ENCODE measurements at places on chromosomes 3 and 15. TPM values are rescaled to one million over a fixed set of nuclear protein-coding genes. Genes with fewer than 3 reads are reported as not detected.

DNA sequence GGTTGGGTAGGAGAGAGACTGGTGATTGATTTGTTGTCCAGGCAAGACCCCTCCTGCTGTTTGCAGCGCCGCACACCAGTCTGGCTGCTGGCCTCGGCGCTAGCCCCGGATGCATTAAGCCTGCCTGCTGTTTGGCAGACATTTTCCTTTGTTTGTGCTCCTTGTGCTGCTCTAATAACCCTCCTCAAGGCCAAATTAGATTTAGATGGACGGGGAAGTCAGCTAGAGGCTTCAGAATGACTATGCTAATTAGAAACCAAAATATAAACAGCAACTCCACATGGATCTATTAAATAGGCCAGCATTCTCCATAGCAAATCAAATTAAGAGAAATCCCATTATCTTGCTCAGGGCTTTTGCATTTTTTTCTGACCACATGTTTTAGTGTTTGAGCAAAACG is 445.2 kb downstream of the SQOR start:
- DNase-seq = no peak

DNA sequence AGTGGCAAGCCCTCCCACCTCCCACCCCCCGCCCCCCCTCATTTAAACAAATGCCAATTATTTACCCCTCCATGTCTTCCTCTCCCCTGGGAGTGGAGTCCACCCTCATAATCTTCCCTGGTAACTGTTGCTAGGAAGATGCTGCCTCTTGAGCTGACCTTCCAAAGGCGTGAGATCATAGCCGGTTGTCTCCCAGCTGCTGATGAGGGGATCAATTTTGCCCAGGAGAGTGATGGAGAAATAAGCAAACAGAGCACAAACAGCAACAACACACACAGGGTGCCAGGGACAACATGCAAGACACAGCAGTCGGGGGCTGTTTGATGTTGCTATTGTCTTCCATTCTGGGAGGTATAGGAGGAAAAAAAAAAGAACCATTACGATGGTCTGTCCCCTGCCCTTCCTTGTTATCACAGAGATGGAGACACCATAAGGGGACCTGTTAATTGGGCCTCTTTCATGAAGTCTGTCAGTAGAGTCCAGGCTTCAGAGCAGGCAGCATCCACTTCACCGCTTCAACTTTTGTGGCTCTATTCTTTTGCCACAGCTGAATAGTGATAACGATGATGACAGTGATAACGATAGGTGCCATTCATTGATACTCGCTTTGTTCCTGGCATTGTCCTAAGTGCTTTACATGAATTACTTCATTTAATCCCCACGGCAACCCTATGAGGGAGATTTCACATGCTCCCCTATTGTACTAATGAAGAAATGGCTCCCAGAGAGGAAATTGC is 76.9 kb upstream of the RGMA start:
- no peak for DNase-seq

The TRAT1 gene
- 0.30 TPM for total RNA-seq

GRCh38 chr3:61938878-61939549 is 377.6 kb downstream of the PTPRG start:
- no peak for DNase-seq

DNA sequence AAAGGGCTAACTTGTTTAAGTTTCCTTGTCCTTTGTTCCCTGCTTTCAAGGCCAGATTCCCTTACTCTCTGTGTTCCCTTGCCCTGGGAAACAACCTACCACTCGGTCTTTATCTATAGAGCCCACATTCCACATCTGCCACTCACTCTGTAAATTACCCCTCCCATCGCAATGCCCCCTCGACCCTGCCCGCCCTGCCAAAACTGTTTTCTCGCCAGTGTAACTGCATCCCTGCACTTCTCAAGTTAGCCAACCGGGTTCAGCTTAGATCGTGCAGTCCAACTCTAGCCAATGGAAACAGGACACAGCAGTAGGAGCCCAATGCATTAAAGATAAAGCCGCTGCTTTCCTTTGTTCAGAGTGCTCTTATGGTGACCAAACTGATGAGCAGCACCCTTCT is 263.6 kb downstream of the TBL1XR1 start:
- DNase-seq = no peak

DNA sequence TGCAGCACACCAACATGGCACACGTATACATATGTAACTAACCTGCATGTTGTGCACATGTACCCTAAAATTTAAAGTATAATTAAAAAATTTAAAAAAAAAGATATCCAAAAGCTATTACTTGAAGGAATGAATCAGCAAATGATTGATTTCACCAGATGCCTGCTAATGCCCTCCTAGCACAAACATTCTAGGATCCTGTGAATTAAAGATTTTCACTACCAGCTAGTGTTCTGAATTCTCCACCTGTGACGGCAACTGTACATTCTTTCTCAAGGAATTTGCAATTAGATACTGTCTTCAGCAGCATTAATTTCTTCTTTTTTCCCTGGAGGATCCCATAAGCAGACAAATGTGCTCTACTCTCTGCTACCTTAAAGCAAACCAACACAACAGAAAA is 694.9 kb downstream of the NTRK3 start:
- DNase-seq = no peak

DNA sequence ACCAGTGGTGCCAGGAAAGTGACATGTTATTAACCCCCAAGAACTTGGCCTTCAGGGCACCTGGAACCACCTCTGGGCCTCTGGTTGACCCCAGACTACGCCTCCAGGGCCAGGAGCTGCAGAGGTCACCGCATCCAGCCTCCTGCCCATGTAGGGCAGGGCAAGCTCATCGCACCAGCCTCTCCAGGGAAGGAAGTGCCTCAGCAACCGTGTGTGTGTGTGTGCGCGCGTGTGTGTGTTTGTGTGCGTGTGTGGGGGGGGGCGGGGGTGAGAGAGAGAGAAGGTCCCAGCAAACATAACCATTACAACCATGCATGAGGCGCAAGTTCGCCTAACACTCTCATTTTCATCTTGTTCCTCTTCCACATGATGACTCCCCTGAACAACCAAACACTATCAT is 31.8 kb downstream of the RAB6B start:
- DNase-seq = peak; percentile 33

GRCh38 chr3:39166932-39167532 is 13.6 kb upstream of the CSRNP1 start:
- no peak for DNase-seq

- DNase-seq = no peak
Measured at GRCh38 chr3:174440253-174440701, 418.9 kb upstream of the NAALADL2 start.

DNA sequence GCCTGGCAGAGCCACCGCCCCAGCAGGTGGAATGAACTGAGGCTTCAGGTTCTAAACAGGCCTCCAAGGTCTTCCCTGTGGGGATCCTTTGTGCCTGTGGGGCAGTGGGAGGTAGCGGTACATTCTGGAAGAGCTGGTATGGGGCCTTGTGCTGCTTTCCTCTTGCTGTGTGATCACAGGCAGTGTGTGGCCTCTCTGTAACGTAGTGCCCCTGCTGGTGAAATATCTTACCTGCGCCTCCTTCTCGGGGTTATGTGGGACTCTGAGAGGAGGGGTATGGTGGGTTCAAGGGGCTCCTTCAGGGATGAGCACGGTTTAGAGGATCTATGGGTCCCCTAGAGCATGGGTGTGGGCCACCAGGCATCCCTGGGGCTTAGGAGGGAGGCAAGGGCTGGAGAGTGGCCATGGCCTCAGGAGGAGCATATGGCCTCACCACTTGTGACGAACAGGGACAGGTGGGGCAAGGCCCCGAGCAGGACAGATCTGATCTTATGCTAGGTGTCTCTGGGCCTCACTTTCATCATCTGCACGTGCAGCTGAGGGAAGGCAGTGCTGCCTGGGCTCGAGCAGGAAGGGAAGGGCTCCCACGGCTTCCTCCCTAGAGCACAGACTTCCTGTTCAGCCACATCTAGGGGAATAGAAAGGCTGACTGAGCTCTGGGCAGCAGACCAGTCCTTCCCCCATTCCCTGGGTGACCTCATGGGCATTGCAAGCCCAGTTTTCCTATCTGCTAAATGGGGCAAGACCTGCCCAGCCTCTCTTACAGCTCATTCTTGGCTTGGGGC is 1.9 kb upstream of the ALS2CL start:
- DNase-seq = peak; percentile 89

DNA sequence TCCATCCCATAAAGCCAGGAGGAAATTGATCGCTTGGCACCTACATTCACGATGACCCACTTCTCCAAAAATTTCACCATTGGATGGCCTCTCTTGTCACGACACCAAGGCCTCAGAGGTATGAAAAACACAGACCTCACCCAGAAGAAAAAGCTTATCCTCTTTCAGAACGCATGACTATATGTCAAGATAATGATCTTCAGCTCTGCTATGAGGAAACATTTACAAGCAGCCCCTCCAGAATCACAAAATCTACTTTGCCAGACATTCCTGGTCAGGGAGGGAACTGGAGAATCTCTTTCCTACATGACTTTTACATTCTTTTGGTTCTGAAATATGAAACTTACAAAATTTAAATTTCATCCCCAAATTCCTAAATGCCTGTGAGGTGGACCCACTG is 122.7 kb downstream of the WNT5A start:
- DNase-seq = no peak

The TRIM42 gene
- total RNA-seq = not detected

- peak; percentile 77 for DNase-seq
Measured at GRCh38 chr15:41933771-41934170, 38.6 kb downstream of the EHD4 start.

GRCh38 chr3:189927975-189928895 is 192.5 kb downstream of the P3H2 start:
- no peak for DNase-seq

The GPR176 gene
- 2.7 TPM for total RNA-seq

- no peak for DNase-seq
Measured at GRCh38 chr3:77234004-77234403, 194.1 kb downstream of the ROBO2 start.

- DNase-seq = no peak
Measured at GRCh38 chr15:85607141-85607806, 187.5 kb downstream of the KLHL25 start.

GRCh38 chr15:41581110-41581509 is 22.1 kb downstream of the TYRO3 start:
- DNase-seq = no peak

The CYFIP1 gene
- 35.6 TPM for total RNA-seq

DNA sequence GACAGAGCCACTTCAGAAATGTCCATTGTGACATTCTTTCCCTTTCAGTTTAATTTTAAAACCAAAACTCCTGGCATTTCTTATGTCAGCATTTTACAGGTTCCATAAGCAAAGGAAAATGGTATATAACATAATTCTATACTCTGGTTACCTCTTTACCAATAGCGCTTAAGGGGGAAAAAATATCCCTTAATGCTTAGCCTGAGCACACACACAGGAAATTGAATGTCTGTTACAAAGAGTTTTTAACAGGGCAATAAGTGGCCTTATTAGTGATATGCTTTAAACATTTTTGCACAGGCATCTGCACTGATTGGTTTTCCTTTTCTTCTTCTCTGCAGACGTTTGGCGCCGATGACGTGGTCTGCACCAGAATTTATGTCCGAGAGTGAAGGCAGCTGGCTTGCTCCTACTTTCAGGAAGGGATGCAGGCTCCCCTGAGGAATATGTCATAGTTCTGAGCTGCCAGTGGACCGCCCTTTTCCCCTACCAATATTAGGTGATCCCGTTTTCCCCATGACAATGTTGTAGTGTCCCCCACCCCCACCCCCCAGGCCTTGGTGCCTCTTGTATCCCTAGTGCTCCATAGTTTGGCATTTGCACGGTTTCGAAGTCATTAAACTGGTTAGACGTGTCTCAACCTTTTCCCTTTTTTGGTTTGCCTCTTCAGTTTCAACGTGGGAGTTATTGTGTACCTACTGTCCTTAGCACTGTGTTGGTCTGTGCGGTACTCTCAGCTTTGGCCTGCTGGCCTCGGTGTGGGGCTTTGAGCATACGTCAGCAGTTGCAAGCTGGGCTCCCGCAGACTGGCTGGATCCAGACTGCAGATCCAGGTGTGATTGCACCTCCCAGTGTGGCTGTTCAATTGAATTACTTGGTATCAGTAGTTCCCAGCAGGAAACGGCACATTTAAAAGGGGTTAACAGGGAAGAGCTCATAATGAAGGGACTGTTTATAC is 7.7 kb downstream of the CRABP1 start:
- no peak for DNase-seq

DNA sequence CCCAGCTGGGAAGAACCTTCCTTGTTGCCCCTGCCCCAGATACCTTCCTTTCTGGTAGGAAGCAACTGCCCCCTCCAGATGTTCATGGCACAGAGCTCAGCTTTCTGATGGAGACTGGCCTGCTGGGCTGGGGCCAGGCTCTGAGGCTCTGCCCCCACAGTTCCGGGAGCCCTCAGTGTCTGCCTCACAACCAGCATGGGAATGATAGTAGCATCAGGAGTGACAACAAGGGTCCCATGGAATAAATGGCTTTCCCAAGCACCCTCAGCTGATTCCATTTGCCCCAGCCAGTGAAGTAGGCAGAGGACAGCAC is 65.6 kb upstream of the IQSEC1 start:
- peak; percentile 71 for DNase-seq

- no peak for DNase-seq
Measured at GRCh38 chr15:39692356-39693327, 90.0 kb downstream of the FSIP1 start.

DNA sequence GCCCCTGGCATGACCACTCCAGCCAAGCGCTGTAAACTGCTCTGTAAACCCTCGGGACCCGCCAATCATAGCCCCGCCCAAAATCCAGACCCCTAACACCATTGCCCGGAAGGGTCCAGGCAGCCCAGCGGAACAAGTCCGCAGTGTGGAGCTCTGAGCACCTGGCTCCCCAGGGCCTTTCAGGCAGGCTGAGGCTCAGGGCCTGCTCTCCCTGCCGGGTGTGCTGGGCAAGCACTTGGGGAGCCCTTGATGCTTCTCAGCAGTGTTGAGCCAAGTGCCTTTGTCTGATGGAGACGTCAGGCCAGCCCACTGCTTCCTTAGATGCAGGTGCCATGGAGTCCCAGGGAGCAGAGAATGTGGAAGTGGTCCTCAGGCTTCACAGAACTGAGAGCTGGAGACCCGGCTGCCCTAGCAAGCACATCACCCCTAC is 106.2 kb downstream of the TLE3 start:
- peak; percentile 53 for DNase-seq

The UBXN7 gene
- 30.1 TPM for total RNA-seq

DNA sequence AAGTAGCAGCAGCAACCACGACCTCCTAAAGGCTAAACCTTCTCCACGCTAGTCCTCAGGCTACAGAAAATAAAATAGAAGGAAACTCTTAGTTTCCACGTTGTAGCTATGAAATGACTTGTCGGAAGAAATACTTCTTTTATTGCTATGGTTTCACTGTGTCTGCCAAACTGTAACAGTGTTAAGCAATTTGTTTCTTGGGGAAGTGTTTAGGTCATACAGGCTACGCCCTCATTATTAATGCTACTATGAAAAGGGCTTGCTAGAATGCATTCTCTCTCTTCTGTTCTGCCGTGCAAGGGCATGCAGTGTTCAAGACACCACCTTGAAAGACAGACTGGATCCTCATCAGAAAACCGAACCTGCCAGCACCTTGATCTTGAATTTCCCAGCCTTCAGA is 462.7 kb downstream of the PLOD2 start:
- no peak for DNase-seq

DNA sequence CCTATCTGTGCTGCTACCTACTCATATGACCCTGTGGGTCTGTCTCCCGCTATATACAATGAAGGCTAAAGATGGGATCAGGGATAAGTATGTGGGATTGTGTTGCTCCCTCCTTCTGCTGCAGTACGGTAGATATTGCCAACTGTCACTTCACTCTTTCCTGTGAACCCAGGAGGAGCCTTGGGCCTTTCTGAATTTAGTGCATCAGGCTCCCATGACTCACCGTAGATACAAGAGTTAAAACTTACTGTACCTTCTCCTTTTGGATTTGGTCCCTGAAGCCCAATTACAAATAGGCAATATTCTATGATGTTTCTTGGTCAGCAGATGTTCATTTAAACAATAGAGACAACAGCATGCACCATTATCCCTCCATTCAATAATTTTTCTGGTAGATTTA is 27.4 kb downstream of the MITF start:
- DNase-seq = no peak

GRCh38 chr3:106276151-106276550 is 407.3 kb upstream of the CBLB start:
- no peak for DNase-seq

The GRIP2 gene
- 67.8 TPM for total RNA-seq
